ENCODE measurements at places on chromosomes 3 and 15.

- no peak for DNase-seq
Observed at GRCh38 chr3:56881841-56882240, 80.1 kb upstream of the ARHGEF3 start.

DNA sequence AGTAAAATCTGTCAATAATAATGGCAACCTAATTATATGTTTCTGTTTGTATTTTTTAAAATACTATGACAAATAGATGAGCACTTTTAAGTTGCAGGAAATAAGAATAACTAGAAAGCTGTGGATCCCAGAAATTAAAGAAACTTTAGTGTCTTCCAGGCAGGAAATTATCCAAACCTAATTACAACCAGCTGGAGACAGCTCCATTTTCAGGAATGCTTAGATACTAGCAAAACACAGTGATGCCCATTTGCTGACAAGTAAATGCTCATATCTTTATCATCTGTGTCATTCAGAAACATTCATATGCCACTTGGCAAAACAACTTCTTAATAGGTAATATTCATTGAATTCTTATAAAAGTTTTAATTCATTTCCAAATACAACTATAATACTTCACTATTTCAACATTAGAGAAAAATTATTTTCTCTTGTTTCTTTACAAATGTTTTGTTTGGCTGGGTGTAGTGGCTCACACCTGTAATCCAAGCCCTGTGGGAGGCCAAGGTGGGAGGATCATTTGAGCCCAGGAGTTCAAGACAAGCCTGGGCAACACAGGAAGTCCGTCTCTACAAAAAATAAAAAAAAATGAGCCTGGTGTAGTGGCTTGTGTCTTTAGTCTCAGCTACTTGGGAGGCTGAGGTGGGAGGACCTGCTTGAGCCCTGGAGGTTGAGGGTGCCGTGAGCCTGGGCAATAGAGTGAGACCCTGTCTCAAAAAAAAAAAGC, 169.1 kb upstream of the TSPAN3 start:
- DNase-seq, result no peak

DNA sequence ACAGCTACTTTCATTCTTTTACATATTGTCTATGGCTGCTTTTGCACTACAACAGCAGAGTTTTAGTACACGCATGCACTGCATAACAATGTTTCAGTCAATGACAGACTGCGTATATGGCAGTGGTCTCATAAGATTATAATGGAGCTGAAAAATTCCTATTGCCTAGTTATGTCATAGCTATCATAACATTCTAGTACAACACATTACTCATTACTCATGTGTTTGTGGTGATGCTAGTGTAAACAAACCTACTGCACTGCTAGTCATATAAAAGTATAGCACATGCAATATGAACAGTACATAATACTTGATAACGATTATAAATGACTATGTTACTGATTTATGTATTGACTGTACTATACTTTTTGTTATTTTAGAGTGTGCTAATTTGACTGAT, 47.9 kb downstream of the QTRT2 start:
- no peak for DNase-seq

DNA sequence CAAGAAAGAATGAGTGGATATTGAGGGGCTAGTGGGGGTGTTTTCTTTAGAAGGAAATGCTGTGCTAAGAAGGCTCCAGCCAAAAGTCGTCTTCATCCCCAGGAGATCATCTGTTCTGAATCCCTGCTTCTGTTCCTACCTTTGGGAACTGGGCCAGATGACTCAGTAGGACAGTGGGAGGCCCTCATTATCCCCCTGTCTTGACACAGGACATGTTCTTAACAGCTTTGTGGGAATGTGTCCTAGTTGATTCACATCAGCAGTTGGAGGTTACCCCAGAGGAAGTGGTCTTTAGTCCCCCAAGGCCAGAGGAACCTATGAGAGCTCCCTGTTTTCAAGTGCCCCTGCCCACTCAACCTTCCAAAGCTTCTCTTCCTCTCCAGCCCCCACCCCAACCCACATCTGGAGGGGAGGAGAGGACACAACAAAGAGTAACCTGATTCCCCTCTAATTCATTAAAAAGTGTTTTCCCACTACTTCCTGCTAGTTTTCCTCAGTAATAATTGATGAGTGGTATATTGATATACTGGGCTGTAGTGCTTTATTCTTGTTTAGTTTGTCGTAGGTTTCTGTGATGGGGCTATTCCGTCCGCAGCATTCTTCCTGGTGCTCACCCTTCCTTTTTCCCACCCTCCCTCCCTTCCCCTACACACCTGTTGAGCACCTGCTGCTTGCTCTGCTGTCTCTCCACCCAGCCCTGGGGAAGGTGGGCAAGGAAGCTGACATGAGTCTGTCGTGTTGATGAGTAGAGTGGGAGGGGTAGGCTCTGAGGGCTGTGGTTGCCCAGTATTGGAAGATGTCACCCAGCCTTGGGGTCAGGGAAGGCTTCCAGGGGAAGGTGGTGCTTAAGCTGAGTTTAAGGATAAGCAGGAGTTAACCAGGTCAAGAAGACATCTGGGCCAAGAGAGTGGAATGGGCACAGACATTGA, 9.3 kb downstream of the PXYLP1 start:
- DNase-seq, result no peak

DNA sequence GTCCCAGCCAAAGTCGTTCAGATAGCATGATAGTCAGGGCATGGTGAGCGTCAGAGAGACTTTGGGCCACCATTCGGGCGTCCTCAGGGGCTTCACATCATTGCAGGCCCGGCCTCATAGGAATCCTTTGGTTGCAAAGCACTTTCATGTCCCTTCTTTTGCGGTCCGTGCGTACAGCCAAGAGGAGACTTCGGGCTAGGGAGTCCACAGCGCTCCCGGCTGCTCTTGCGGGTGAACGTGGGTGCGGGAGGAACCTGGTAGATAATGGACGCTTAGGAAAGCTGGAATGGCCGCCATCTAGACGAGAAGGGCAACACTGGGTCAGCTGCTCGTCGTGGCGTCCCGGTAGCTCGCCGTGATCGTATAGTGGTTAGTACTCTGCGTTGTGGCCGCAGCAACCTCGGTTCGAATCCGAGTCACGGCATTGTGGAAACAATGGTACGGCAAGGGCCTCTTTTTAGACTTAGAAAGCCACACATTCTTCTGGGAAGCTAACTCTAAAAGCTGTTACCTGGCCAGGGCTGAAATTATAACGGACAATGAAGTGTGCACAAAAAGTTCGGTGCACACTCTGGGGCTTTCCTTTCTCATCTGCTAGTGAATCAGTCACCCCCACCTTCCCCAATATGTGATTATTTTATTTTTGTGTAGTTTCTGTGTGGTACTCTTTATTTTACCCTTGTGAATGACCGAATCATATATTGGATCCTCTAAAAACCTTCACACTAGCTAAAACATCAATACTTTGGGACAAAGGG, 13.2 kb upstream of the SHF start:
- DNase-seq, result peak; percentile 62

DNA sequence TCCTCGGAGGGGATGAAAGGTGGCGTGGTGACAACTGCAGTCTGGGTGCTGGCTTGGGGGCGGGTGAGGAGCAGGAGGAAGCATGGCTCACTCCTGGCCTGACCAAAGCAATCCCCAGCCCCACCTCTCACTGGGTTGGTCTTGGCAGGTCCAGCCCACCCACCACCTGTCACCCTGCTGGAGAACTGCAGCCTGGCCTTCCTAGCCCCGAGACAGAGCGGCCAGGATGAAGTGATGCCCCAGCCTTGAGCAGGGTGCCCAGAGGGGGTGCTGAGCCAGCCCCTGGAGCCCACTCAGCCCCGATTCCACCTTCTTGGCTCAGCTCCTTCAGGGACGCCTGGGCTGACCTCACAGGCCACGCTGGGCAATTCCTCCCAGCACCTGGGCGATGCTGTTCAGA, 89.9 kb downstream of the IQSEC1 start:
- DNase-seq, result no peak

DNA sequence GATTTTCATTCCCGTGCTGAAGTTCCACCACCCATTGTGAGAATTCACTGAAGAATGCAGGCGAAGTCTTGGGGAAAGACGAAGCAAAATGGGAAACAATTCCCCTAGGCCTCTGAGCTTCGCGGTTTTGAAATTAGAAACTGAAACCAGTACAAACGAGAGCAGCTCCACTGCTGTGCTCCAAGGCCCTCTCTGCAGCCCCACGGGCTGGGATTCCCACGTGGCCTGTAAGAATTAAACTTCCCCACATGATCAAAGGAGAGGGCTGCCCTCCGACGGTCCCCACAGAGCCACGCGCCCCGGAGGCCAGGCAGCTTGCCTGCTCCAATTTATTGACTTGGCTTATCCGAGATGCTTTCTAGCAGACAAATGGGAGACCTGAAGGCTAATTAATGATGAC, 144.0 kb downstream of the GREM1 start:
- no peak for DNase-seq

DNA sequence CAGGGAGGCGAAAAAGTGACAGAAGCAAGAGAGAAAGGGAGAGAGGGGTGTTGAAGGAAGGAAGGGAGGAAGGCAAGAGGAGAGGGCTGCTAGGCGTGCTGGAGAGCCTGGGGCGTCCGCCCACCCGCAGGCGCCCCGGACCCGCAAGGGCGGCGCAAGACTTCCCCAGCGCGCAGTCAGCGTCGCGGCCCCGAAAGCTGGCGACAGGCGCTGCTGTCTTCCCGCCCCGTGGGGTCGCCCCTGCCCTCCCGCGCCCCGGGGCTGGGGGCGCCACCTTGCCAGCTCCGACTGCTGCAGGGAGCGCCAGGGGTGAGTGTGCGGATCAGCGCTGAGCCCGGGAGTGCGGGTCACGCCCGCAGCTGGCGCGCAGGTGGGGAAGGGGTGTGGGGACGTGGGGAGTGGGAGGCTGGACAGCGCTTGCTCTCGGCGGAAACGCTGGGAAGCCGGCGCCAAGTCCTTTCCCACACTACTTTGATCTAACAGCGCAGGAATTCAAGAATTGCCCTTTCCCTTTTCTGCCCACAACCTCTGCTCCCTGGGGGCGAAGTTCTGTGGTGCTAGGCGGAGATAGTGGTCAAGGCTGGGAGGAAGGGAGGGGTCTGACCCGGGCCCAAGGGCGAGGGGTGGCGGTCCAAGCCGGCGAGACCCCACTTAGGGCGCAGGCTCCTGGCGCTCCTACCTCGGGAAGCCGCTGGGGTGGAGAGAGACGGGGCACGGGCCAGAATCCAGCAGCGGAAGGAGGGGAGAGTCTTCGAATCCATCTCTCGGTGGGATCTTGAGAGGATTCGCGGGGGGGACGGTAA, 266.1 kb downstream of the CGGBP1 start:
- no peak for DNase-seq

DNA sequence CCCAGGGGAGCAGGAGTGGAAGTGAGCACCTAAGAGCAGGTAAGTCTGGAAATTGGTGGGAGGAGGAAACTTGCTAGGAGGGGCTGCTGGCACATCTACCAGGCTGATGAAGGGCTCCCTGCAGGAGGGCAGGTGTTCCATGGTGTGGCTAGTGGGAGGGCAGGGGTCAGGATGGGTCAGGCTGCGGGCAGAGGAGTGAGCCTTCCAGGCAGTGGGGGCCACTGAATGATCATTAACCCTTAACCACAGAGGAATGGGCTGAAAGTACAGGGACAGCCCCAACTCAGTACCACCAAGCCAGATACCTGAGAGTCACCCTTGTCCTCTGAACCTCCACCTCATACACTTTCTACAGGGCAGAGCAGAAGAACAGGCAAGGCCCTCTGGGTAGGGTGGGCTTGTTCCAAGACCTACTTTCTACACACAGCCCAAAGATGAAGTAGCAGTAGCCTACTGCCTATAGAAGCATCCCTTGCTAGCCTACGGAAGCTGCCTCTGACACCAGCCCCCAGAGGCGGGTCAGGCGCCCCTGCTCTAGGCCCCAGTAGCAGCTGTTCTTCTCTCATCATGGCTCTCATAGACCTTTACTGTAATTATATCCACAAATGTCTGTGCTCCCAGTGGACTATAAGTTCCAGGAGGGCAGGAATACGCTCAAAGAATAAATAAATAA, 4.6 kb downstream of the RAB6B start:
- no peak for DNase-seq

DNA sequence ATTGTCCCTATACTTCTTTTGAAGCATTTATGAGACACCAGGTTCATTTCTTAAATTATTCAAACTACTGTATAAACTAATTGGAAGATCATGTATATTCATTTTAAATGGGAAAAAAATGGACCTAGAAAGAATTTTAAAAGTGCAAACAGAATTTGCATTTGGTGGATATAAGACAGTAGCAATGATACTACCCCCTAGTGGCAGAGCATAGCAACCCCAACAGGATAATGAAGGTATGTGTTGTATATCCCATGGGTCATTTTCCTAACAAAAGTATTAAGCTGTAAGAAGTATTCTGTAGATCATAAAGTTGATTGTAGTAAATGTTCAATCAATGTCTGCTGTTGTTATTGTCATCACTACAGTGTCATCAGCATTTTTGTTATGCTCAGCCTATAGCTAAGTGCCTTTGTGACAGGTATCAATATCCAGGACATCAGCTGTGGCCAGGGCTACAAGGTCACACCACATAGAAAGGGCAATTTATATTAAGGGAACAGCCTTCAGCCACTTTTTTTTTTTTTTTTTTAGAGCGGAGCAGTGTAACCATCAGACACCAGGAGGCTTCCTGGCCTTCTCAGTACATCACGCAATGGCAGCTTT, 175.8 kb downstream of the FOXB1 start:
- peak; percentile 19 for DNase-seq

GRCh38 chr15:100898661-100899462, 19.2 kb downstream of the ALDH1A3 start:
- DNase-seq, result no peak

DNA sequence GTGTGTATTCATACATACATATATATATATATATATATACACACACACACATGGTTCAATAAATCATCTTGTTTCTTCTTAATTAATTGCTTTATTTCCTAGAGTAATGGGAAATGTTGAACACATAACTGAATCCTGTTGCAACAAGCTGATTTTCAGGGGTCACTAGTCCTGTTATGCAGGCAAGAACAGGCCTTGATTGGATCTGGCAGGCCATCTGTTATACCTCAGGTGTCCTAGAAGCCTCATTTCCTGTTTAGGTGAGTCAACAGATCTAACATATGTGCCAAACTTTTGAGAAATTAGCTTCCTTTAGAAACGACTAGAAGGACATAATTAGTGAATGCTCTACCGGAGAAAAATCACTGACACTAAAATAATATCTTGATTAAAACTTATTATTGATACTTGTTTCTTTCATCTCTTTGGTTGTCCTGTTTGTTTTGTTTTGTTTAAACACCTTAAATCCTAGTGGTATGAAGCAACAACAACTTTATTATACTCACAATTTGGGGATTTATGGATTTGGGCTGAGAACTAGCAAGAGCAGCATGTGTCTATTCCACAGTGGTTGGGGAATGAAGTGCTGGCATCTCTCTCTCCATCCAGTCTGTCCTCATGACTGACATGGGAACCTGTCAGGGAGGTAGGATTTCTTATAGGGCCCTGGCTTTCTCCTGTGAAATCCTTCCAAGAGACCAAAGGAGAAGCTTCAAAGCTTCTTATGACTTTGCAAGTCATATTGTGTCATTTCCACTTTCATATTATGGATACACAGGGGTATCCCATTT, 552.6 kb downstream of the NSUN3 start:
- no peak for DNase-seq

- DNase-seq, result no peak
Observed at GRCh38 chr3:43769885-43770425, 79.2 kb downstream of the ABHD5 start.

GRCh38 chr15:80401456-80401855, 2.7 kb upstream of the ARNT2 start:
- DNase-seq, result no peak

- no peak for DNase-seq
Observed at GRCh38 chr15:90221246-90221900, 12.4 kb downstream of the CIB1 start.

Data from GM12864 (cell line).